Cardiac muscle cell (in vitro differentiated cells and primary cell): ENCODE measurements at places on chromosomes 16 and 17. TPM values are rescaled to one million over a fixed set of nuclear protein-coding genes. Genes with fewer than 3 reads are reported as not detected.

DNA sequence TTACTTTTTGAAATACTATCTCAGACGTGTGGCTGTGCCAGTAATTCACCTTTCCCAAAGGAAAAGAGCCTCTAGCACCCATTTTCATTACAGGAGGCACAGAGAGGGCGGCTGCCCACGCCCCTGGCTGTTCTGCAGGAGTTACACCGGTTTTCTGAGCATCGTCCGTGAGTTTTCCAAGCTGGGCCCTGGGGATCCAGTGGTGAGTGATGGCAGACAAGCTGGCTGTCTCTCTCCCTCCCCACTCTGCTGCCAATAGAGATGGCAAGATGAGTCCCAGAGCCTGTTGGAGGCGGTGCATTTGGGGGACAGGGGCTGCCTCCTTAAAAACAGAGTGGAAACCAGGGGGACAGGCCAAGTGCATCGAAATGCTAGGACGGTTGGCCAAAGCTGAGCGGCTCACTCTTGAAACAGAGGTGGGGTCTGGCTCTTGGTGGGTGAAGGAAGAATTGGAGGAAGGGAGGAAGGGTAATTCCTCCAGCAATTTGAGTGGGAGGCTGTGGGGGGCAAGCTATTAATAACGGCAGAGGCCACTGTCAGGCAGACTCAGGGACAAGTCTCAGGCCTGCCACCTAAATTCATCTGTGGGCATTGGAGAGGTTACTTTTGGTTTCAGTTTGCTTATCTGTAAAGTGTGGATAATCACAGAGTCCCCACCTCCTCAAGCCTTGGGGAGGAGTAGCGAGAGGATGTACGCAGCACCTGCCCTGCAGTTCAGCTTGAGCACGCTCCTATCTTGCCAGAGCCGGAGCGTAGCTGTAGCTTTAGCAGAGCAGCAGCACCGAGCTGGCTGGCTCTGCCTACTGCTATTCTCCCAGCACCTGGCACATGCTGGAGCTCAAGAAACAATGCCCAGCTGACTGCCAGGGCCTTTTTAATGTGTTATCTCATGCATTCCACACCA lies 7.5 kb upstream of the NOS2 start:
- DNase-seq = peak; percentile 22

GRCh38 chr16:77967054-77967904 lies 55.1 kb upstream of the CLEC3A start:
- no peak for DNase-seq

DNA sequence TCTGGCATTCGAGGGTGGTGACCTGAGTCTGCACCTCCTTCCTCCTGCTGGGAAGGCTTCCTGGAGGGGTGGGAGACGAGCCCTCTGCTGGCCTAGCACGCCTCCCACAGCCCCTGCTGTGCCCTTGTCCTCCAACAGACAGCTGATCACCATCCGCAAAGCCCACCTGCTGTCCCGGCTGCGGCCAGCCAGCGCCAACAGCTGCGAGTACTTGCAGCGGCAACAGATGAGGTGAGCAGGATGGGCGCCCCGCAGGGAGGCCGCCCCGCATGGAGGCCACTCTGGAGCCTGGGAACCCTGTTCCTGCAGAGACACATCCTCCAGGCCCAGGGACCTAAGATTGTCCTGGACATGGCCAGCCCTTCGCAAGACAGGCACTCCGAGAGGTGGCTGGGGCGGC lies 21.6 kb downstream of the UBALD1 start:
- no peak for DNase-seq

DNA sequence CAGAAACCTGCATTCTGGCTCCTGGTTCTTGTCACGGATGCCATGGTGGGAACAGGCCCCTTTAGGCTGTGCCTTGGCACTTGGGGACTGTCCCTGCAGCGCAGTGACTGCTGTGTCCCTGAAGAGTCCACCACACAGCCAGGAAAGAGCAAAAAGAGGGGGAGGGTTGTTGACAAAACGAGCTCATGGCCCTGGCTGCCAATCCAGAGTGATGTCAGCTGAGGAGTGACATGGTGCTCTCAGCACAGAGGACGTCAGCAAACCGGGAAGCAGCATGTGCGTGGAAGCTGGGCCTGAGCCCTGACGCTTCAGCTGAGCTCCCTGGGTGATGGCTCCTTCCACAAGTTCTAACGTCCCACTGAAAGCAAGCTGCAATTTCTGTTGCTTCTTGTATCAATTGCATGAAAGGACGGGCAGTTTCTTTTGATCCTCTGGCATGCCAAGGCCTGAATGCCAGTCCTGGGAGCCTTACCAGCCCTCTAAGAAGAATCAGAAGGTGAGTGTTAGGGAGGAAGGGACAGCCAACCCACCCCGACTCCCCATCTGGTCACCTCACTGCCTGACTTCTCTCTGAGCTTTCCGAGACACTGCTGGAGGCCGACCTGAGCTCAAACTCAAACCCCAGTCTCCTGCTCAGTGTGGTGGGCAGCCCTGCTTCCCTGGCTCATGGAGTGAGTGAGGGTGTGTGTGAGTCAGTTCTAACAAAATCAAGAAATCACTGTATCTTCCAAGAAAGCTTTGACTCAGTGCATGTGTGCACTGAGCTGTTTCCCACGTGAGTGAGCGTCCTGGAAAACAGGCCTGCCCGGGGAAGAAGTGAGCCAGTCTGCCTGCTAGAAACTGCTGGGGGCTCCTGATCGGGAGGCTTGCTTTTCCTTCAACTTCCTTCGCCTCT lies 14.7 kb upstream of the WNT3 start:
- peak; percentile 52 for DNase-seq

DNA sequence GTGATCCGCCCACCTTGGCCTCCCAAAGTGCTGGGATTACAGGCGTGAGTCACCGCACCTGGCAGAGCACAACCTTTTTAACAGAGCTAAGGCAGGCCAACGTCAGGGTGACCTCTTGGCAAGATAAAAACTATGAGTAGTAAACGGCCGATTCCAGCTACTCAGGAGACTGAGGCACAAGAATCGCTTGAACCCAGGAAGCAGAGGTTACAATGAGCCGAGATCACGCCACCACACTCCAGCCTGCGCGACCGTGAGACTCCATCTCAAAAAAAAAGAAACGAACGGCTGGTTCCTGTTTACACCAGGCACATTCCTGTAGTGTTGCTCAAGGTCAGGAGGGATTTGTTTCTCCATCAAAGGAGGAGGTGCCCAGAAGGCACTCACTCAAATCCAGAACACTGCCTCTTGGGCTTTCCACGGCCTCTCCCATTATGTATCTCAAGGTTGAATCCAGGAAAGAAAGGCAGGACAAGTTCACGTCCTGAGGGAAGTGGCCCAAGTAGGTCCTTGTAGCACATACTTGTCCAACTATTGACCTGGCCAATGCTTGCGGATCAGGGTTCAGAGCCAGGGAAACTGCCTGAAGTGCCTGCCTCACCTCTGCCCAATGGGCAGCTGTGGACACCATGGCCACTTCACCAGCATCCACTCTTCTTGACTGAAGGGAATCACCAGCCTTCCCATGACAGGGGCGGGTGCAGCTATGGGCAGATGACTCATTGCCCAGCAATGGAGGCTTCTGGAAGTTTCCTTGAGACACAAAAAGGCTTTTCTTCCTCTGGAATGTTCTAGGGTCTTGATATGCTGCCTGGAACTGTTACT lies 13.5 kb downstream of the KNOP1 start:
- DNase-seq = peak; percentile 67

Gene KRTAP2-2
- total RNA-seq = not detected in 2 replicates

Gene SHBG
- total RNA-seq = 2.2 and 2.8 TPM in 2 replicates

Gene C16orf86
- total RNA-seq = 13.0 and 14.9 TPM in 2 replicates
